ENCODE measurements at places on chromosomes 12 and 14.

DNA sequence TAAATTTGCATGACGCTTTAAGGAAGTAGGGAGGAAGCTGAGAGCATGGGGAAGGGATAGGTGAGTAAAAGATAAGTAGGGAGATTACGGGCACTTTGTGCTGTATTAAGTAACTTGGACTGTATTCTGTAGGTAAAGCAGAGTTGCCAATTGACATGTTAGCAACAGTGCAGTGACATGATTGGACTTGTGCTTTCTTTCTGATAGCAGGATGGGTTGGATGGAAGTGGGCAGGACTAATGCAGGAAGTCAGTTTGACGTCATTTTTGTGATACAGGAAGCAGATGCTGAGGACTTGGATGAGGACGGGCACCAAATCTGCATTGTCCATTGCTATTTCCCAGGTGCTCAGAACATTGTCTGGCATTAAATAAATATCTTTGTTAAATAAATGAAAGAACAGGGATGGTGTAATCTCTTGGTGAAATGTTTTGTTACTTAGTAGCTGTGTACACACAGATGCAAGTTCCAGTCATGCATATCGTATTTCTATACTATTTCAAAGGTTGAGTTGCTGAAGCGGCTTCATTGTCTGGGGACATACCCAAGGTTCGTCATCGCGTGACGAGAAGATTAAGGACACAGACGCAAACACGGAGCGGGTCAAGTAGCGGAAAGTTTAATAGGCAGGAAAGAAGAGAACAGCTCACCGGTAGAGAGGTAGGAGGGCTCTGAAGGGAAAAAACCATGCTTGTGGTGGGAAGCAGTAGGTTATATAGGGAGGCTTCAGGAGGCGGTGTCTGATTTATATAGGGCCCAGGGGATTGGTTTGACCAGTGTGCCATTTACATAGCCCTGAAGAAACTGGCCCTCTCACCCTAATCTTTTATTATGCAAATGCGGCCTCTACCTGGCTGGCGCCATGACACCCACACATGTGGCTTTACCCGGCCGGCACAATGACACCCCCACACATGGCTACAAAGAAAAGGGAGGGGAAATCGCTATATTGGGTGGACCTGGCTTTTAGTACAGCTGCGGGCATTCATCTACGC, 30.7 kb downstream of the GUCY2C start:
- DNase-seq: no peak

GRCh38 chr12:109656743-109657142, 56.9 kb upstream of the FAM222A start:
- DNase-seq: no peak

GRCh38 chr12:49198431-49199155, 9.7 kb upstream of the TUBA1A start:
- DNase-seq: no peak

DNA sequence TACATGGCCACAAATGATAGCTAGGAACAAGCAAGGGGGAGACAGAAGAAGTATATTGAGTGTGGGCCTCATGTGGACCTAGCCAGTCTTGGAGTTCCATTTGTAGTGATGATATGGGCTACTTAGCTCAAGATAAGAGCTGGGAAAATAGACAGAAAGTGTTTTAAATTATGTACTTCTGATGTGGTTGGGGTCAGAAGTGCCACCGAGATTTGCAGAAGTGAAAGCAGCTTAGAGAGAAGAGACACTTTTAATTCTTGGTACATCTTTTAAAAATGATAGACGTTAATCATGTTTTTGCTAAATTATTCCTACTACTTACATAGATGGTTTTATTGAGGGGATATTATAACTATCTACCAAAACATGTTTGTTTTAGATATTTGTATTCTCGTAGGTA, 198.3 kb upstream of the PDZRN4 start:
- DNase-seq: no peak

- DNase-seq: no peak
These were observed 948.4 kb upstream of the ATXN7L3B start for GRCh38 chr12:73589220-73589619.

- no peak for DNase-seq
These were observed 328.6 kb downstream of the MDGA2 start for GRCh38 chr14:47346849-47347248.

Data from GM12864 (cell line).